ENCODE measurements at places on chromosomes 2 and 18. TPM values are rescaled to one million over a fixed set of nuclear protein-coding genes. Genes with fewer than 3 reads are reported as not detected.
A peak's percentile ranks its signal among the peaks of the same experiment; 100 is the strongest.

DNA sequence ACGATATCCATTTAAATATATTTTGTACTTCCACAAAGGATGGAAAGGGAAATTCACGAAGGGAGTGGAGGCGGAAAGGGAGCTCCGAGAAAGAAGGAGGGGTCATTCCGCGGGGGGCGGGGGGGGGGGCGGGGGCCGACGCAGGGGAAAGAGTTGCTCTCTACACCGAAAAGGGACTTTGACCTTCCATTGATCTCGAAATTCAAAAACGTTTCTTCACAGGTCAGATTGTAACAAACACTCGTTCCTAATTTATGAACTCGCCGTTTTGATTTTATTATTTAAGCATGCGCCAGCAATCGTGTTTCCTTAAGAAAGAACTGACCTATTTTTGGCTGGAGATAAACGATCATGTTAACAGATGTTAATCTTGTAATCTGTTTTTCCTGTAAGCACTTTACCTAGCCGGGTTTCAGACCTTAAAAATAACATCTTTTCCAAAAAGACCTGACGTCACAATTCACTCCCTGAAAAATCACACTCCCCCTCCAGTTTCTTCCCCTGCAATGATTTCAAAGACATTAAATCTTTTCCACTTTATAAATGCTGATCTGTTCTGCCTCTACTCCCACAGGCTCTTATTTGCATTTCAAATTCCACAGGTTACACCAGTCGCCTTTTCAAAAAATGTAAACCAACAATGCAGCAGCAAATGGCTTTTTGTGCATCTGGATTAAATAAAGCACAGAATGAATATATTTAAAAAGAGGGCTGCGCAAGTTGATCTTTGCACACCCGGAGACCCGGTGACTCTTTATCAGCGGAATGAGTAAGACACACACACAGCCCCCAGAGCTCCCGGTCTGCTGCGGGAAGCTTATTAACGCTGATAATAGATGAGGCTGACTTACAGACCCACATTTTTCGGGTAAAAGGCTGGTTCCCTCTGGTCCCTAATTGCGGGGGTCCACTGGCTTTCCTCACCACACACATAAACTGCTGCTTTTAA, 1.6 kb downstream of the ZNF516 start:
- DNase-seq: peak; percentile 49

DNA sequence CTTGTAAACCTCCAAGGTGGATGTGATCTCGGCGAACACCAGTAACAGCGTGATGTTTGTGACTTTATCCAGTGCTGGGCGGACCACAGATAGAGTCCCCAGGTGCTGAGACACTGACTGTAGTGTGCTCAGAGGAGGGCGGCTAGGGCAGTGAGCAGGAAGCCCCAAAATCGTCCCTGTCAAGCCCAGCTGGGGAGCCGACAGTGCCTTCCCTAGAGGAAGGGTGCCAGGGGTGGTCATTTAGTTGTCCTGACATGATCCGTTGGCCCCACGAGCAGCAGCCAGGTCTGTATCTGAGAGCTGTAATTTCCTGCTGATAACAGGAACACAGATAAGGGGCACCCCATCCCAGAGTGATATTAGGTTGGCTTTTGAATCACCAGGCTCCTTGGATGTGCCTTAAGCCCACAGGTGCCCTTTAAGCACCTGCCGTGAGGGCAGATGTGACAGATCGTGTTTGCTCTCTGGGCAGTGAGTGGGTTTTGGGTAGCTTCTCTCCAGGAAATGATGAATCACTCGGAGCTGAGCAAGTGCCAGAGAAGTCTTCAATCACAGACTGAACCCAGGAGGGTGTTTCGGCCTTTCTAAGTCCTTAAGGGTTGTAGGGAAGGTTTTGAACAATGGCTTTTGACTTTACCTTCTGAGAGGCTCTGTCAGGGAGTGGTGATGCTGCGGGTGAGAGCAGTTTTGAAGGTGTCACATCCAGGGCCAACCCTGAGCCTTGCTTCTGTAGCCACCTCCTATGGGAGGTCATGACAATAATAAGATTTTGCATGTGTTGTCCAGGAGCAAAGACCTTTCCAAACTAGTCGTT, 7.7 kb downstream of the LPIN1 start:
- DNase-seq: no peak

DNA sequence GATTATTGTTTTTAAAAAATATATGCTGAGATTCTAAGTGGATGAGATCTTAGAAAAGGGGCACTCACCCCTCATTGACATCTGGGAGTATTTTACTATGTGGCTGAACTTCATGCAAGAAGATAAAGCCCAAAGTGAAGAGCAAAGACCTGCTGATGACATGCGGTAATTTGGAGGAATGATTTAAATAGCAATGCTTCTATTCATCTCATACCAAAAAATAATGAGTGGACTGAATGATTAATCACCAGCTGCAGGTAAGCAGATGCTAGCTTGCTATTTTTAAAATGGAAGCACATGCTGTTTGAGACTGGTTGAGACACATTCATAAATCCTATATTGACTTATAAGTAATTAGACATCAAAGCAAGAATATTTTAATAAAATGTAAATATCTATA, 12.7 kb upstream of the CDK15 start:
- DNase-seq: no peak

GRCh38 chr18:61322265-61322873, 10.9 kb upstream of the CDH20 start:
- DNase-seq: peak; percentile 84

- peak; percentile 75 for DNase-seq
These were observed 17.0 kb downstream of the GPR35 start for GRCh38 chr2:240642061-240642805.

GRCh38 chr2:85399183-85399455, 11.0 kb downstream of the CAPG start:
- DNase-seq: no peak

- no peak for DNase-seq
These were observed 115.0 kb upstream of the RBMS1 start for GRCh38 chr2:160608599-160608998.

DHX57 gene
- total RNA-seq: 21.0 TPM

MAP3K19 gene
- total RNA-seq: not detected

TRIM54 gene
- 0.52 TPM for total RNA-seq
